Right renal pelvis (tissue), 4 donors: ENCODE measurements at places on chromosomes 3 and 15. TPM values are rescaled to one million over a fixed set of nuclear protein-coding genes. Genes with fewer than 3 reads are reported as not detected.
A peak's percentile ranks its signal among the peaks of the same experiment; 100 is the strongest.

DNA sequence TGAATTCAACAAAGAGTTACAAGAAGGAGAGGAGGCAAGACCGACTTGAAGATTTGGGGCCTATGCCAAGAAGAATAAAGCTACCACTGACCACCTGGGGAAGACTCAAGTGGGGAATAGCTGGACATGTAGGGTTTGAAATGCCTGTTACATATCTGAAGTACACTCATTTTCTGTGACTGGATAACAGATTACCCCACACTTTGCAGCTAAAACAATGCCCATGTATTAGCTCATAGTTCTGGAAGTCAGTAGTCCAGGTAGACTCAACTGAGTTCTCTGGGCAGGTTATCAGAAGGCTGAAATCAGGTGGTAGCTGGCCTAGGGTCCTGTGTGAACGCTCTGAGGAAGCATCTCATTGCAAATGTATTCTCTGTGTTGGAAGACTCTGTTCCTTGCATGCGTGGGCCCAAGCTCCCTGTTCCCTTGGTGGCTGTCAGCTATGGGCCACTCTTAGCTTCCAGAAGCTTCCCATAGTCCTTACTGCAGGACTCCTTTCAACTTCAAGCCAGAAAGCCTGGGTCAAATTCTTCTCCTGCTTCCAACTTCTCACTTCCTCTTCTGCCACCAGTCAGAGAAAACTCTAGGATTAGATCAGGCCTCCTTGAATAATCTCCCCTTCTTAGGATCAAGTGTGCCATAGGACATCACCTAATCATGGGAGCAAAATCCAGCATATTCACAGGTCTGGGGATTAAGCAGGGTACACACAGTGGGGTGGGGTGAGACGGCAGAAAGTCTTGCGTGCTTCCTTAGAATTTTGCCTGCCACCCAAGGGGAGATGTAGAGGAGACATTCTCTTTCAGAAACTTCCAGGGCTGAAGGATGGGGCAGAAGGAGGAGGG is 187.8 kb downstream of the SHQ1 start:
- DNase-seq = no peak

- no peak for DNase-seq
Observed at GRCh38 chr3:114566162-114566755, 272.4 kb downstream of the TIGIT start.

- no peak for DNase-seq
Observed at GRCh38 chr3:102302020-102302419, 132.8 kb upstream of the ZPLD1 start.

PLAAT1 gene
- 3.7 TPM for polyA plus RNA-seq

BMF gene
- polyA plus RNA-seq = 42.4 TPM

UBP1 gene
- polyA plus RNA-seq = 82.5 TPM

DNA sequence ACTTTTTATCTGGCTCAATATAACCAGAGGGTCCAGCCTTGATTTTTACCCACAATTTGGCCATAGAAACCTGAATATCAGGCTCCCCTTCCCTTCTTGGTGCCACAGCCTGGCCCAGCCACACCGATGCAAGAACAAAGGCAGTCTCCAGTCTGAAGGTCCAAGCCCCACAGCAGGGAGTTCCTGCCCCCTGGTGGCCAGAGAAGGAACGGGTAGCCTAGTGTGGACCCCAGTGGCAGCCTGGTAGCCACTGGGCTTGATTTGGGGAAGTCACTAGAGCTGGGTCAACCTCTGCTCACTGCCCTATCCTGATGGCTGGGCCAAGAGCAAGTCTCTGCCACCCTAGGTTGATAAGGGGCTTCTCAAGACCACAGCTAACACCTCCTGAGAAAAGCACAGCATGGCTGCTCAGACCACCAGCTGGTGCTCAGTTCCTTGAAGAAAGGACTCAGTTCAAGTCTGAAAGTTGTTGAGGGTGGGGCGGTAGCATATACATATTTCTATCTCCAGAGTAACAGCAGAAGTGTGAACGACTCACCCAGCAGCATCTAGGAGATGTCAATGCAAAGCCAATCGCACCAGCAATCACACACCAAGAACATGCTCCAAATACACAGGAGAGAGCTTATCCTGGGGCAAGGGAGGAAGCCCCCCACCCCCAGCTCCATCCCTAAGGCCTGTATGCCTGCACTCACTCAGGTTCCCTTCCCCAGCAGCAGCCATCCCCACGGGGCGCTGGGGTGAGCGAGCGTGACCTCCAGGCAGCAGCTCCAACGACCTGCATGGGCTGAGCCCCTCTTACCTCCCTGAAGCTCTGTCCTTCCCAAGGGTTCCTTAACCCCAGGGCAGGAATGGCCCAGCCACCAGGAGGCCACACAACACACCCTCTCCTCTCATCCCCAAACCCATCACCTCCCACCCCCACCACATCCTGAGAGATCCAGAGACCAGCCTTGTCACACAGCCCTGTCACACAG is 7.6 kb downstream of the PFKFB4 start:
- peak; percentile 53 for DNase-seq

- no peak for DNase-seq
Observed at GRCh38 chr3:13282986-13283876, 136.9 kb downstream of the NUP210 start.

DNA sequence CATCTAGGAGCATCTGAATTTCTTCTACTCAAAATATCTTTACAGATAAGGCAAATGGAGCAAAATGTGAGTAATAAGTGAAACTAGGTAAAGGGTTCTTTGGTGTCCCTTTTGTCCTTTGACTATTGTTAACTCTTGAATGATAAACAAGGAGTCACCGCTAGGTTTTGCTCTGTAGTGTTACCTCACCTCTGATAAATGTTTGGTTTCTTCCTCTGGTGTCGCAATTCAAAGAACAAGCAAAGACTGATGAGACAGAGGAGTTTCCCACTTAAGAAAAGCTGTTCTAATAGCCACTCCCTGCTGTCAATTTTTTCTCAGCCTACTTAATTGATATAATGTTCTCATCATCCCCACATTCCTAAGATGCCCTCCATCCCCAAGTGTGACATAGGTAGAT is 925.9 kb downstream of the IGSF11 start:
- DNase-seq = no peak

DNA sequence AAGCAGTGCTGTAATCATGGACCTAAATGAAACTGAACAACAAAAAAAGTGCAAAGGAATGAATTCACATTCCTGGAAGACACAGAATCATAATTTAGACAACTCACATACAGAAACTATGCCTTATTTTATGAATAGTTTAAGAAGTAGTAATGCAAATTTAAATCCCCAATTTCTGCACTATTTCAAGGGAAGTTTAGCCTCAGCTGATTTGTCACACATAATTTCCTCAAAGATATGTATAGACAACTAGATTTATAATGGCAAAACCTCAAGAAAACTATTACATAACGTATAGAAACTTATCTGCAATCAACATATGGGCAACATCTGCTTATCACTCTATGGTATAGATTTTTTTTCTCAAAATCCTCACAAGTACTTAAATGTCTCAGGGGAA is 7.8 kb upstream of the PTX3 start:
- no peak for DNase-seq

DNA sequence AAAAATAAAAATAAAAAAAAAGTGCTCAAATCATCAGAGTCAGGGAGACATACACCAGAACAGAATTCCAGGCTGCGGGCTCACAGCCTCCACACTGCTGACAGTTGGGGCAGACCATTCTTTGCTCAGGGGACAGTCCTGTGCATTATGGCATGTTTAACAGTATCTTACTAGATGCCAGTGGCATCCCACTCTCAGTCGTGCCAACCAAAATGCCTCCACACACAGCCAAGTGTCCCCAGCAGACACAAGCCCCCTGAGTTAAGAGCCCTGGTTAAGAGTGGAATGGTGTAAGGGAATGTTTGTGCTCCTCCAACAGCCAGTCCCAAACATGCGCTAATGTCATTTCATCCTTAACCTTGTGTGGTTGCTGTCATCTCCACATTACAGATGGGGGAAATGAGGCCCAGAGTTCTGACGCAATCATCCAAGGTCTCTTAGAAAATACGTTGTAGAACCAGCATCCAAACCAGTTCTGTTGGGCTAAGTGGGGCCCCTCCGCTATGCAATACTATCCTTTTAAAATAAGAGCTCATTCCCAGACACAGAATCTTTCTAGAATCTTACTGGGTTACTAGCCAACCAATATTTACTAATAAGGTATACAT is 26.0 kb downstream of the CFAP92 start:
- DNase-seq = no peak

DNA sequence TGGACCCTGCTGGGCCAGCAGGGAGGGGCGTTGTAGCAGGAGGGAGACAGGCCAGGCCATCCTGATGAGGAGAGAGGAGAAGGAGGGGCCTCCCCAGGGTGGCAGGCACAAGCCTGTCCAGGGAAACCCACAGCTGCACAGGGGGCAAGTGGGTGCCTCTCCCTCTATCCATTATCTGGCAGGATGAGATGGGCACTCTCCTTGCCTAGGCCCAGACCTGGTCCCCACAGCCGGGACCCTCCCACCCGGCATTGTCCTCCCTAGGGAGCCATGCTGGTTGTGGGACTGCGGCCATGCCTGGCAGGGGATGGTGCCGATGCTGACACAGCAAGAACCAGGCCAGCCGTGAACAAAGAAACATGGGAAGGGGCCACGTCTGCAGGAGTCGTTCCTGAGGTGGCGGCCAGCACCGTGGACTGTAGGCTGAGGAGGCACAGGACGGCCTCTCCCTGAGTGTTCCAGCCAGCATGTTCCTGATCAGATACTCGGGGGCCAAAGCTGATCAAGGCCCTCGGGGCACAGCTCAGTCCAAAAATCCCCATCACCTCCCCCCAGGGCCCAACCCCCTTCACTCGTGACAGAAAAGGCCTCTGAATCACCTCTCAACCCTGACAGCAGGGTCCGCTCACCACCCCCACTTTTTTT is 19.2 kb upstream of the CYP11A1 start:
- DNase-seq = no peak

DNAH12 gene
- polyA plus RNA-seq = 1.1 TPM

CRTAP gene
- 183 TPM for polyA plus RNA-seq

DNA sequence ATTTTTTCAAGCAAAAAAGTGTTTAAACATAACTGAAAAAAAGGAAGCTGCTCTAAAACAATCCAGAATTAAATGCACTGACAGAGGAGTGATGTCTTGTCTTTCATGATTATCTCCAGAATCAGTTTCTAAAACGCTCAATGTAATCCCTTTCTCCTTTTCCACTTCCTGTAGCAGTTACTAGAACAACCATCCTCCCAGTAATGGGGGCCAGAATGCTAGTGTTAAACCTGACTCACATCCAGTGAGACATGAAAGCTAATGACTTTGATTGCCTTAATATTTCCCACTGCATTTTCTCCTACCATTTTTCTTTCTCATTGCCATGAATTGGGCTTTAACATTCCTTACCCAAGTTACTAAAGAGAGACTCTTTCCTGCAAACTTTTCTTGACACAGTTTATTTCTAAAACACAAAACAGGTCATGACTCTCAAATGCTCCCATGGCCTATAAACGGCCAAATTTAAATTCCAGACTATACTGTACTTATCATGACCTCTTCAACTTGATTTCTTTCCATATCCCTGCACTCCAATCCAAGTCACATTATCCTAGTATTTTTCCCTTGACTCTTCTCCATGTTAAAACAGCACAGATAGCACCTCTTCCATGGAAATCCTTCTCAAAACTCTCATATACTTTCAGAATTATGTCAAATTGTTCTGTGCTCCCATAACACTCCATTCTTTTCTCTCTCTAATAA is 341.4 kb downstream of the NAALADL2 start:
- DNase-seq = no peak

DNA sequence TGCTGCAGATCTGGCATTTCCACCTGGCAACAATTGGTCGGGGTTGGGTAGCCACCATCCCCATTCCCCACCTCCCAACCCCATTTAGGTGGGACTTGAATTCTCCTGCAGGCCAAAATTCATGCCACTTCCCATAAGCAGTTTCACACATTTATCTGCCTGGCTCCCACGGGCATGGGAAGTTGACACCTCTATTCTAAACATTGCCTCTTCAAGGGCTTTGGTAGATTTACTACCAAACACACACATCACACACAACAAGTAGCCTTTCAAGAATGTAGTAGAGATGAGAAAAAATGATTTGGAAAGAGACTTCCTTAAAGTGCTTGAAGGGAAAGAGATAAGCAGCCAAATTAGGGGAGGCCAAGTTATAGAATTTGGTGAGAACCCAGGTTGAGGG is 30.9 kb downstream of the ZBTB38 start:
- DNase-seq = no peak

GRCh38 chr3:133894353-133895207 is 1.1 kb downstream of the RAB6B start:
- no peak for DNase-seq

GRCh38 chr15:73282567-73283365 is 86.0 kb downstream of the HCN4 start:
- no peak for DNase-seq
